ENCODE measurements at places on chromosomes 3 and 15.

DNA sequence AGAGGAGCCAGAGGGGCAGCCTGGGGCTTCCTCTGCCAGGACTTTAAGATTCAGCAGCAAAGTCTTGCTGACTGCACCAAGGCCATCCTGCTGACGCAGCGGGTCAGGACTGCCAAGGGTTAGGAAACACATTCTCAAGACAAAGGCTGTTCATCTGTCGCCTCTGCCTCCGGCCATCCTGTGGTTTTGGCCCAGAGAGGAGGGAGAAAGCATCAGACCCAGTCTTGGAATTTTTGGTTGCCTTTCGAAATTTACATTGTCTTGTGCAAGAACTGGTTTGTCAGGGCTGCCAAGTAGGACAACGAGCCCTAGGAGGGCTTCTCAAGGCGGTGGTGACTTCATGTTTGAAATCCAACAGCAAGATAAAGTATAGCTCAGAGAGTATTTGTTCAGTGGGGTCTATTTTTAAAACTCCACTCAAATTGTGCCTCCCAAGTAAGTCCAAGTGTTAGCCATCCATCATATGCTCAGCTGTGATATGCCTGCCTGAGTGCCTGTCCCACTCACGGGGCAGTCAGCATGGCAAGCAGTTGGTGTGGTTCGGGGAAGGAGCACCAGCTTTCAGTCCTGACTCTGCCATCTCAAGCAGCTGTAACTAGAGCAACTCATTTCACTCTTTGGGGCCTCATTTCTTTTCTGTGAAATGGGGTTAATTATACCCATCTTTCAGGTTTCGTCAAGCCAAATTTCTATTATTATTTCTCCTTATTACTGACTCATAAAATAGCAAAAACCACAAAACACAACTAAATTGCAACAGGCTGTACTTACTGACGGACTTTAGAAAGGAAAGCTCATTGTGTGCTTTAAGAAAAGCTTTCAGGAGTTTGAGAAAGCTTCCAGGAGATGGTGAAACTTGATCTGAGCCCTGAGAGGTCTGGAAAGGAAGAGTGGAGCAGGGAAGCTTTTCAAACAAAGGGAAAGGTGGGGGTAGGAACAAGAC lies 42.4 kb upstream of the RHO start:
- DNase-seq = no peak

DNA sequence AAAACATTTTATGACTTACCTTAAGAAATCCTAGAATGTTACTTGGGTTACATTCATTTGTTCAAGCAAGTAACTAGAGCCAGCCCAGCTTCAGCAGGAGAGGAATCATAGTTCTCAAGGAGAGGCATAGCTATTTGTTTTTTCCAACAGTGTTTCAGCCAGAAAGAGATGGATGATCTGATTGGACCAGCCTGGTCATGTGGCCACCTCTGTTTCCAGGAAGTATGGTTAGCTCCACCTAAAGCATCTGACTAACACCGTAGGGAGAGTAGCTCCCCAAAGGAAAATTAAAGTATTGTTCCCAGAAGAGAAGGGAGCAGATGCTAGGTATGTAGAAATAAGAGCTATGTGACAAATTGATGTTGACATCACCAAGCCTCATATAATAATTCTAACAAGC lies 417.1 kb downstream of the TAFA4 start:
- no peak for DNase-seq

GRCh38 chr15:72521682-72522081 lies 47.6 kb downstream of the ARIH1 start:
- no peak for DNase-seq

DNA sequence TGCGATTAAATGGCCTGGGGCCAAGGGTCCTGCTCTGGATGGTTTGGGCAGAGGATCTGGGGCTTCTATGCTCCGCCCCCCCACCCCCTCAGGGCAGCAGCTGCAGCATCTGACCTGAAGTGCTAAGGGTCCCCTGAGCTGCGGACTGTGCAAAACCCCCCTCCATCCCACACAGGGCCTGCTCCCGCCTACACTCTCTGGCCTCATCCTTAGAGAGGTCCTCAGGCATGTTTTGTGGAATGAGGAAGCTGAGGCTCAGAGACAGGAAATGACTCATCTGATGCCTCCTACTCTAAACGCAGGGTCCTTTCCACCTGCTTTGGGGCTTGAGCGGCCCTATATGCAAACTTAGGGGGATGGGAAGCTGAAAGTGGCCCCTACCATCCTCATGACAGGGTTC lies 59.5 kb upstream of the CTSH start:
- DNase-seq = no peak

DNA sequence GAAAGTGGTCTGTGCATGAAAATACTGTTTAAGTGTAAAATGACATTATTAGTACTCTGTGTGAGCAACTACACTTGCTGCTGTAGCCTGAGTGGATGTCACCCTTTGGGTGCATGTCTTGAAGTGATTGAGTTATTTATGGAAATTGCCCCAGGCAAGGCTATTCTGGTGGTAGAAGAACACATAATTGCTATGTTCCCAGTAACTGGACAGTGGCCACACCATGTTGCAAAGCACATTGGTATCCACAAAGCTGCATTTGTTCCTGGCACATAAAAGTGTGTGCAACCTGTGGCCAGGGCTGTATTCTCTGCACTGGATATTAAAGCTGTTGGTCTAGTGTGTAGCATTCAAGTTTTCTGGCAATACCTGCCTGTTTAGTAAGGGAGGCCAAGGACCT lies 23.8 kb downstream of the MTMR14 start:
- no peak for DNase-seq

- DNase-seq = no peak
These were observed 86.4 kb upstream of the RORA start for GRCh38 chr15:61315471-61315870.

- no peak for DNase-seq
These were observed 847.2 kb downstream of the TUSC7 start for GRCh38 chr3:117556646-117557407.

GRCh38 chr3:11212299-11212608 lies 58.0 kb downstream of the HRH1 start:
- DNase-seq = no peak

- DNase-seq = no peak
These were observed 30.9 kb downstream of the UBE3A start for GRCh38 chr15:25407950-25408349.

DNA sequence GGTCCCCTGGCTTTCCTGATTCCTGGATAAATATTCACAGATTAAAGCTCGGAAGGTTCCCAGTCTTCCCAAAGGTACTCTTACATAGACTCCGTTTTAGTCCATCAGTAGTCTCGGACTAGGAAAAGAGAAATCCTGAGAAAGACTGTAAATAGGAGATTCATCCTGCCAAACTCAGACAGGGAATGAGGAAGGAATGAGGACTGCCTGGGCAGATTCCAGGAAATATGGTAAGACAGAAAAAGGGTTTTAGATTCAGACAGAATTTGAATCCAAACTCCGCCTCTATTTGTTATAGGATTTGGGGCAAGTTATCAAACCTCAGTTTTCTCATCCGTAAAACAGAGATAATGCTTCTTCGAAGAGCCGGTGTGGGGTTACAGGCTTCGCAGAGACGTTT lies 77.8 kb upstream of the VGLL4 start:
- DNase-seq = no peak

- no peak for DNase-seq
These were observed 44.9 kb upstream of the CAPN7 start for GRCh38 chr3:15161133-15161532.

DNA sequence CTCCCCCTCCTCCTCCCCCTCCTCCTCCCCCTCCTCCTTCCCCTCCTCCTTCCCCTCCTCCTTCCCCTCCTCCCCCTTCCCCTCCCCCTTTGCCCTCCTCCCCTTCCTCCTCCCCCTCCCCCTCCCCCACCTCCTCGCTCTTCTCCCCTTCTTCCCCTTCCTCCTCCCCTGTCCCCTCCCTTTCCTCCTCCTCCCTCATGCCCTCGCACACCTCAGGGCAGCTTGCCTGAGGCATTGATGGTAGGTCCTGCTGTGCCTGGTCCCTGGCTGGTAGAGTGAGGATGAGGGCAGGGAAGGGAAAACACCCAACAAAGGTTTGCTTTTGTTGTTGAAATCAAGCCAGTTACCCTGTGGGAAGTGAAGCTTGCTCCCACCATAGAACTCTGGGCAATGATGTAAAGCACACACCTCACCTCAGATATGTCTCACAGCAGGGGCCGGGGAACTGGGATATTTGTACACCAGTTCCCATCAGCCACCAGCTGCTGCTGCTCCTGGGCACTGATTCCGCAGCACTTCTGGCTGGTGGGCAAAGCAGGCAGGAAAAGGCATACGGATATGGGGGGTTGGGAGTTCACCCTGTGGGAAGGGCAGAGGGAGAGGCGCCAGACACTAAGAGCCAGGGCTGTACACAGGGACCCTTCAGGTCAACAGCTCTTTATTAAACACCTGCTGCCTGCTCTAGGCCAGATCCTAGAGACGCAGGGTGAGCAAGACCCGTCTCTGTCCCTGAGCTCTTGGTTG lies 13.8 kb downstream of the ISG20 start:
- no peak for DNase-seq

DNA sequence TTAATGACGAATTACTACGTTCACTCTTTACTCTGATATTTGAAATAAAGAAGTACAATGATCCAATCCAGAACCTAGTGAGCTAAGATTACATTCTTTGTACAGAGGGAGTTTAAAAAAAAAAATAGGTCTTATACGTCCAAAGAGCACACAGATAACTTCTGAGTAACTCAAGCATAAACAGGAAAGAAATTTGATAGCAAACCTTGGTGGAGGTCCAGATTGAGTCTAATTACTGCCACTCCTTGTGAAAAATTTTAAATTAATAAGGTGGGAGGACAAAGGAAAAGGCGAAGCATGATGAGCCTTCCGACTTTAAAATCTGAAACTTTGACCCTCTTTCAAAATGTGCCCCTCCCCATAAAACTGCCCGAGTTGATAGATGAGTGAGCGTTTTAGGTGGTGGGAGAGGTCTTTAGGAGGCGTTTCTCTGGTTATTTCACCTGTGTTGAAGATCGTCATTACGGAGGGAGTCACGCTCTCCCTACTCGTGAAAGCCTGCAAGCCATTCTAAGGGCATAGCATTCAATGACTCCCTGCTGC lies 127.0 kb upstream of the ROBO2 start:
- DNase-seq = no peak

- no peak for DNase-seq
These were observed 45.2 kb downstream of the SPRED1 start for GRCh38 chr15:38297623-38298388.

DNA sequence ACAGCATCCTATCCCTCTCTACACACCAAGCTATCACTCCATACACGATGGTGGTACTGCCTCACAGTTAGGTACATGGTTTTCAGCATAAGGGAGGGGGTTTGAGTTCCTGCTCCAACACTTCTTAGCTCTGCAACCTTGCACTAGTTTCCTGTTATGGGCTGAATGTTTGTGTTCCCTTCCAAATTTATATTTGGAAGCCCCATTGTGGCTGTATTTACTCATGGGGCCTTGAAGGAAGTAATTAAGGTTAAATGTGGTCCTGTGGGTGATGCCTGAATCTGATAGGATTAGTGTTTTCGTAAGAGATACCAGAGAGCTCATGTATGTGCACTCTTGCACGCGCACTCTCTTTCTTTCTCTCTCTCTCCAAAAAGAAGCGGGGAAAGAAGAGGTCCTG lies 259.4 kb downstream of the RORA start:
- no peak for DNase-seq

- no peak for DNase-seq
These were observed 309.5 kb downstream of the GAP43 start for GRCh38 chr3:115932807-115933206.

- DNase-seq = no peak
These were observed 36.0 kb downstream of the MCF2L2 start for GRCh38 chr3:183392186-183393034.

- no peak for DNase-seq
These were observed 39.7 kb downstream of the DIPK2A start for GRCh38 chr3:144011251-144011799.

- no peak for DNase-seq
These were observed 81.9 kb upstream of the TOPAZ1 start for GRCh38 chr3:44159696-44160300.

Data from NCI-H1105 (cell line).